K562 (cell line): ENCODE measurements at places on chromosomes 2 and 18.

DNA sequence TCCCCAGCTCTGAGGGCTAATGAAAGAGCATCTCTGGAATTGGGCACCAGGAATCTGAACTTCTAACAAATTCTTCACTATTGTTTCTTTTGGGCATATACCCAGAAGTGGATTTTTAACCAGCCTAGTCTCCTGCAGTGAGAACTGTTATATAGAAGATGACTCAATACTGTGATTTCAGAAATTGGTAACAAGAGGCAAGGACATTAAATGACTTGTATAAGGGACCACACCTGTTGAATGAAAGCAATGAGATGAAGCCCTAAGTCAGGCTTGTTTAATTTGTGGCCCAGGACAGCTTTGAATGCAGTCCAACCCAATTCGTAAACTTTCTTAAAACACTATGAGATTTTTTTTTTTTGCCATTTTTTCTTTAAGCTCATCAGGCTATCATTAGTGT is 57.9 kb downstream of the EPC2 start:
- no peak for DNase-seq

- DNase-seq = no peak
Observed at GRCh38 chr2:61994531-61994930, 89.1 kb downstream of the COMMD1 start.

GRCh38 chr18:69400253-69400975 is at the start of gene DOK6:
Gene DOK6 (plus strand): TSS chr18:69400888.
- no peak for DNase-seq

DNA sequence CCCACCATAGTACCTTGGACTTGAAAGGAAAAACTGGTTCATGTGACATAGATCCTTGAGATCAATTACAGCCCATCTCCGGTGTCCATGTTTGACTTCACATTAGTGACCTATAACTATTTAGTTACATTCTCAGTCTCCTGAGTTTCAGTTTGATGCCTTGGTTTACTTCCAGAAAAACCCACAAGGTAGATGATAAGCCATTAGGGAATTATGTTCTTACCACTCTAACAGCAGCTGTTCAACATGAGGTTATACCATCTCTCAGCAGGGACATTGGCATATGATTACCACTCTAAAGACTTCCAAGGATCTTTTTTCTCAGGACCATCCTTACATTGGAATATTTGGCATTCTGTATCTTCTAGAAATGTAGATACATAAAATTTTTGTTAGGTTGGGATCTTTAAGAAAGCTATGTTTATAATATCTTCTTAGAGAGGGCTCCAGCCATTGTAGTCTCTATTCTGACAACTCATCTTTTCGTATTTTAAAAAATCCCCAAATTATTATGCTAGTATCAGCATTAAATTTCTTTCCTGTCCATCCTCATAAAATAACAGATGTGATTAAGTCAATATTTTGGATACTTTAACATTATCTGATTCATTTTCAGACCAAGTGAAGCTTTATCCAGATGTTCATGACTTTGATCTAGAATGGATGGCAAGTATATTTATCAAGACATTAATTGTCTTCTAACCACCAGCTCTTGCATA is 258.9 kb downstream of the RDH14 start:
- no peak for DNase-seq

- DNase-seq = no peak
Observed at GRCh38 chr2:220931491-220931890, 640.6 kb downstream of the EPHA4 start.

DNA sequence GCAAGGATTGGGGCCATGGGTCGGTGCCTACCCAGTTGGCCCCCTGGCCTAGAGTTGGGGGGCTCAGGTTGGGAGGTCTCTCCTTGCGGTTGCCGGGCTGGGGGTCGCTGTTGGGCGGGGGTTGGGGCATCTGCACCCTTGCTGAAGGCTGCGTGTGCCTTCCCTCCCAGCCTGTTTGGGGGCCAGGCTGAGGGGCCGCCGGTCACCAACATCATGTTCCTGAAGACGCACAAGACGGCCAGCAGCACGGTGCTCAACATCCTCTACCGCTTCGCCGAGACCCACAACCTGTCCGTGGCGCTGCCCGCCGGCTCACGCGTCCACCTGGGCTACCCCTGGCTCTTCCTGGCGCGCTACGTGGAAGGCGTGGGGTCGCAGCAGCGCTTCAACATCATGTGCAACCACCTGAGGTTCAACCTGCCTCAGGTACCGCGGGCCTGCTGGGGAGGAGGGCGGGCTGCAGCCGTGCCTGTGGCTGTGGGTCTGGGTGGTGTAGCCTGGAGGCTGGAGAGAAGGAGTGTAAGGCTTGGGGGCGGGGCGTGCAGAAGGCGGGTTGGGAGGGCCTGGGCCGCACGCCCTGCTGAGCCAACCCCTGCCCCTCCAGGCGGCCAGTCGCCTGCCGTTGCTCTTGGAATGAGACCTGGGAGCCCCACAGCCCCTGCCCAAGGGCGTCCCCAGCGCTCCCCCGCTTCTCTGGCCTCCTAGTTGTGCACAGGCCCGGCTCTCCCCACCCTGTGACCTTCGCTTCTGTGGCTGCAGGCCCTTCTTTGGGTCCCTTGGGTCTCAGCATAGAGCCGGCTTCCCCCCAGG is 7.2 kb upstream of the NEU4 start:
- peak; percentile 81 for DNase-seq

GRCh38 chr2:128642316-128642715 is 323.6 kb upstream of the HS6ST1 start:
- DNase-seq = no peak

GRCh38 chr2:84925336-84925723 is 19.9 kb downstream of the TMSB10 start:
- no peak for DNase-seq

- no peak for DNase-seq
Observed at GRCh38 chr18:48850822-48851598, 99.8 kb downstream of the SMAD7 start.

DNA sequence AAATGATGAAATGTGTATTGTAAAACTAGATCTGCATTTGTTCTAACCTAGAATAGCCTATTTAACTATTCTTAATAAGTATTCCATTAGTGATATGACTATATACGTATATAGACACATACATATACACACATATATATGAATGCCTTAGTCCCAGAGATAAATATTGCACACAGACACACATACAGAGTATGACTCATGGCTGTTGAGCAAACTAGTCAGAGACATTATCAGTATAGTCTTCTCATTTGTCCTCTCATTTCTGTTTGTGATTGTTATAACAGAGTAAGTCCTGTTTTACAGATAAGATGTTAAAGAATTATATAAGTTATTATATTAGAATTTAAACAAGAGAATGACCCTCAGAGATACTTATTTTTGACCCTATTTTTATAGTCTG is 202.5 kb downstream of the CCDC102B start:
- no peak for DNase-seq

- DNase-seq = no peak
Observed at GRCh38 chr2:31467426-31467825, 52.9 kb upstream of the XDH start.

DNA sequence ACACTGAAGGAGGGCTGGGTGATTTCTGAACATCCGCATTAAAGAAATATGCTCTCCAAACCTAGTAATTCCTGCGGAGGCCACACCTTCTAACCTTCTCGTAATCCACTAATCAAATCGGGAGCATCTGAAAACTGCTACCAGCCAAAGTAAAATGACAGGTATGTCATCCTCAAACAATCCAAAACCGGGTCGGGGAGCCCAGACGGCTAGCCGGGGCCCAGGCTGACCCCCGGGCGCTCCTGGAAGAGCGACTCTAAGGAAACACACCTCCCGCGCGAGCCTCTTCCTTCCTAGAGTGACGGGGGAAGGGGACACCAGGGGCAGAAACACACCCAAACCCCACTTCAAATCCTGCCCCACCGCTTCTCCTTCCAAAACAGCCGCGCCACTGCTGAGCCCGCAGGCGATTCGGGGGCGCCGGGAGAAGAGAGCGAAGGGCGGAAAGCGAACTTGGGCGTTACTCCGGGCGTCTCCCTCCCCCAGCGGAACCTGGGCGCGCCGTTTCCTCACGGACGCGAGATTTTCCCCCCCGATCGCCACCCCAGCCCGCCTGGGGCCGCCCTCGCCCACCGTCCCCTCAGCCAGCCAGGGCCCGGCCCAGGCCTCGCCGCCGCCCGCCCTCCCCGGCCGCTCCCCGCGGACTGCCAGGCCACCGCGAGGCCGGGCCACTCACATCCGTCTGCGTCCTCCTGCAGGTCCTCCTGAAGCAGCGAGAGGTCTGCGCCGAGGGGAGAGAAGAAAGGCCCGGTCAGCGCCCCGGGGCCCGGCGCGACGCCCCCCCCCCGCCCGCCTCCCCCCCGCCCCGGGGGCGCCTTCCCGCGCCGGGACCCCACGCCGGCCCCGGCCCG is 584 bp downstream of the PPP4R1 start:
- DNase-seq = peak; percentile 81

DNA sequence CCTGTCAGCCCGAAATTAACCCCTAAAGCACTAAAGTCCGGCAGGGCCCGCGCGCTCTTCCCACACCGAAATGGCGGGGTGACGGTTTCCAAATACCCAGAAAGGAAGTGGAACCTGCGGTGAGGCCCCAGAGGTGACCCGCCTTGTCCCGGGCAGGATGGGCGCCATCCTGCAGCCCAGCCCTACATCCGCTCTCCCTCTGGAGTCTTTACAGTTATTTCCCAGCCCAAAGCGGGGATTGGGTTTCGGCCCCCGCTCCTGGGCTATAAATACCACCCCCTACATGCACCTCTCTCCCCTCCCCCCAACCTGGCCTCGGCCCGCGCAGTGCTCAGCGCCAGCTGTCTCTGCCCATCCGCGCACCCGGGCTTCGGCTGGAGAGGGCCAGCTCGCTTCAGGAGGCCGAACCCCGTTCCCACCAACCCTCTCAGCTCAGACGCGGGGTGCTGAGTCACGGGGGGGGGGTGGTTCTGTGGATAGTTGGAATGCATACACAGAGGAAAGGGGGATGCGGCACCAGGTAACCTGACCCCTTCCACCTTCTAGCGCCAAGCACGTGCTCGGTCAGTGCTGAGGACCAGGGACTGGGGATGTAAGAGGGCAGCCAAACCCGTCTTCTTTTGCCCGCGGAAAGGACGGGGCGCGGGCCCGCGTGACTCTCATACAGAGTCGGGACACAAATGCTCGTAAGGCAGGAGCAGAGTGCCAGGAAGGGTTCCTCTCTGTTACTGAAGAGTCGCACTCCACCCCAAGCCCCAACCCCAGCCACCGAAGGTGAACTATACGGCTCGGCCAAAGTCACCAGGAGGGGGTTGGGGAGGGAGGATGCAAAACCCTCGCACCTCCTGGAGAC is at the start of gene TUBA4B:
TUBA4B (plus strand) TSS at position 344 of the 853 bp plus-strand sequence; CDS start at position 509, 165 bp downstream.
- peak; percentile 58 for DNase-seq

DNA sequence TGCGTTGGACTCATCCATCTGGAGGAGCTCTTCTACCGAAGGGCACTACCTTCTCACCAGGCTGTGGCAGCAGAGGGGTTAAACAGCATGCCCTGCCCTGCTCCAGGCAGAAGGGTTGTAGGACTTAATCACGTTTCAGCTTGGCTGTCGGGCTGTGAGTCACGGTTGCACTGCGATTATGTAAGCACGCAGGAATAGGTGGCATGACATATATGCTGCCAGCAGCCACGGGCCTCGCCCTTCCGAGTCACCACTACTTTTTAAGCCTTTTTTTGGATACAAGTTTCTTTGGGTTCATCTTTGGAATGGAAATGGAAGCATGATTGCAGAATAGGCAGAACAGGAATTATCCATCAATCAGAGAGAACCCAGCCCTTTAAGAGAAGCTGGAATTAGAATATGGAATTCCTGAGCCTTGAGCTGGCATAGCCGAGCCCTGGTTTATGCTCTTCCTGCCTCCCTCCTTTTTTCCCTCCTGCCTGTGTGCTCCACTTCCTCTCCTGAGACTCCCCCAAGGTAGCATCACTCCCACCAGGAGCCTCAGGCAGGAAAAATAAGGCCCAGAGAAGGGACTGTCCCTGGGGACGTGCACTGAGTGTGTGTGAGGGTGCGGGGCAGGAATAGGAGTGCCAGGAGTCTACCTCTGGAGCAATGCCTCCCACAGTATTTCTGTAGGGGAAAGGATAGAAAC is 86.8 kb downstream of the SEMA4F start:
- no peak for DNase-seq

DNA sequence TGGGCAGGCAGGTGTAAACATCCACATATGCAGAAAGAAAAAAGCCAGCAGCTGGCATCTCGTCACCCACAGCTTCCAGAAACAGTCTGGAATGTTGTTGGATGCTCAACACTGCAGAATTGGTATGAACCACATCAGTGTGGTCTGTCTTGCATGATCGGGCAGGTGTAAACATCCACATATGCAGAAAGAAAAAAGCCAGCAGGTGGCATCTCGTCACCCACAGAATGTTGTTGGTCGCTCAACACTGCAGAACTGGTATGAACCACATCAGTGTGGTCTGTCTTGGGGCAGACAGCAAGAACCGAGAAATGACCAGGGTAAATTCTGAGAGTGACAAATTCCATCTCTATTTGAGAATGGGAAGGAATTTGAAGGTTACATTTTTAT is 39.6 kb downstream of the DOCK10 start:
- no peak for DNase-seq

DNA sequence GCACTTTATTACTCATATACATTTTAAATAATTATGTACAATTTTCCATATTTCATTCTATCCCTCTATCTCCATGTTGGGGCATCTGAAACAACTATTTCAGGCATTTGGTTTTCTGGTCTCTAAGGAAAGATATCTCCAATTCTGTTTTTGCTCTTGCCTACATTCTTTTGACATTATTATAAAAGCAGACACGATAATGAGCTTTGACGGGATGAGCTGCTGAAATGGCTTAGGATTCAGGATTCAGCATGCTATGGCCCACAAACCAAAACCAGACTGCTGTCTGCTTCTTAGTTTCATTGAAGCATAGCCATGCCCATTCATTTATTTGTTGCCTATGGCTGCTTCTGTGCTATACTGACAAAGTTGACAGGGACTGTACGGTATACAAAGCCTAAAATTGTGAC is 42.7 kb upstream of the GLS start:
- DNase-seq = no peak

GRCh38 chr2:165950438-165950837 is 3.1 kb downstream of the TTC21B start:
- no peak for DNase-seq

DNA sequence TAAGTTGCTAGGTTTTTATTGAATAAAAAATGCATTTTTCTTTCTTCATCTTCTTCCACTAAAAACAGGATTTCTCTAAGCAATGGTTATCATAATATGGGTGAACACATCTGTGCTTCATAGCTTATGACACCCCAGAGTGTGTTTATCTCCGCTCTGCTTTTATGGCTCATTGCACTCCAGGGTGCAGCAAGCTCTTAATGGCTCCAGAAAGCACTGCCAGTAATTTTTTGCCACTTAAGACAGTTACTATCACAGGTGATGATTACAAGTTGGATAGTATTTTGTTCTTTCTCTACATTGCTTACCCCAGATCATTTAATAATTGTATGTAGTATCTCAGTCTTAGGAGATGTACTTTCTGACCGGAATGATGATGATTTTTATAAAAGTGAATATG is 239.3 kb upstream of the CDH20 start:
- DNase-seq = no peak

- no peak for DNase-seq
Observed at GRCh38 chr2:69280796-69281412, 106.1 kb downstream of the GFPT1 start.

GRCh38 chr2:152446213-152446612 is 111.2 kb downstream of the FMNL2 start:
- DNase-seq = no peak

- DNase-seq = peak; percentile 61
Observed at GRCh38 chr2:238263204-238264071, 23.6 kb upstream of the HES6 start.
